ENCODE measurements at places on chromosomes 12 and 14.

GRCh38 chr14:92719890-92720323, 28.5 kb downstream of the LGMN start:
- DNase-seq, result no peak

GRCh38 chr14:88488081-88488480, 66.7 kb downstream of the PTPN21 start:
- no peak for DNase-seq

GRCh38 chr14:94027566-94028449, 1.7 kb downstream of the OTUB2 start:
- no peak for DNase-seq

- no peak for DNase-seq
Observed at GRCh38 chr12:50536831-50537537, 32.2 kb downstream of the DIP2B start.

- no peak for DNase-seq
Observed at GRCh38 chr14:80390906-80391305, 179.6 kb upstream of the DIO2 start.

DNA sequence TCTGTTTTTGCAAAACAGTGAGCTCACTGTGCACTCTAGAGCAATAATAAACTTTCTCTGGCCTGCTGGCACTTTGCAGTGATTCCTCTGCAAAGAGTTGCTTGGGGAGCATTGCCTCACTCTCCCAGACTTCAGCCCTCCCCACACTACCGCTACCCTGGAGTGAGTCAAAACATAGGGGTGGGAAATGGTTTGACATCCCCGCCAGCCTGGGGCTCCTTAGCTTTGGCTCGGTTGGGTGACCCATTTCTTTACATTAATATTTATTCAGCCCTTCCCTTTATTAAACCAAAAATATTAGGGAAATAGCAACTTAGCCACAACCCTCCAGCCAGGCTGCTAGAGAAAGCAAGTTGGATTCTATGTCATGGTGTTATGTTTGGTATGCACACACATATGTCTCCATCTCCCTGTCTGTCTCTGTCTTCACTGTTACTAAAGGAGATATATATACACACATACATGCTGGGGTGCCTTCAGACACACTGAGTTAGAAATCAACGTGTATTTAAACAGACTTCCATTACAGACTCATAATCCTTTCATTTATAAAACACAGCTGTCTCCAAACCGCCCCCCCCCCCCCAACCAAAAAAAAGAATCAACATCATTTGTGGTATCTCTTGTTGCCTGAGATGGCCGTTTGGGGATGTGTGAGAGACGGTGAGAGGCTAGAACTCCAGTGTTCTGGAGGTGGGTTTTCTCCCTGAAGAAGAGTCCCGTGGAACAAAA, 3.4 kb upstream of the IRF2BPL start:
- DNase-seq, result no peak

DNA sequence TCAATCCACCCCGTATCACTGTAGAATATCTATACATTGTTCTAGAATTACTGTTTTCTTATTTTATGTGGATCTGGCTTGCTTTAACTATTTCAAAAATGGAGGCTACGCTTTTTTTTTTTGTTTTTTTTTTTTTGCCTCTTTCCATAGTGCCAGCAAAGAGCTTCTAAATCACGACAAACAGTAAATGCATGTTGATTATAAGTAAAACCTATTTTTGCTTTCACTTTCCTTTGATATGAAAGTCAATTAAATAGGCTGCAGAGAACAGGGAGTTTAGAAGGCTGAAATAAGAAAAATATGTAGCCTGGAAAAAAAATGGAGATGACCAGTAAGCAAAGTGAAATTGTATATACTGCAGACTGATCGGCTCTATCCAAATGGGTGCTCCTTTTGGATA, 112.3 kb upstream of the AMIGO2 start:
- DNase-seq, result no peak

- peak; percentile 35 for DNase-seq
Observed at GRCh38 chr14:77707355-77707723, 484 bp downstream of the ALKBH1 start.

DNA sequence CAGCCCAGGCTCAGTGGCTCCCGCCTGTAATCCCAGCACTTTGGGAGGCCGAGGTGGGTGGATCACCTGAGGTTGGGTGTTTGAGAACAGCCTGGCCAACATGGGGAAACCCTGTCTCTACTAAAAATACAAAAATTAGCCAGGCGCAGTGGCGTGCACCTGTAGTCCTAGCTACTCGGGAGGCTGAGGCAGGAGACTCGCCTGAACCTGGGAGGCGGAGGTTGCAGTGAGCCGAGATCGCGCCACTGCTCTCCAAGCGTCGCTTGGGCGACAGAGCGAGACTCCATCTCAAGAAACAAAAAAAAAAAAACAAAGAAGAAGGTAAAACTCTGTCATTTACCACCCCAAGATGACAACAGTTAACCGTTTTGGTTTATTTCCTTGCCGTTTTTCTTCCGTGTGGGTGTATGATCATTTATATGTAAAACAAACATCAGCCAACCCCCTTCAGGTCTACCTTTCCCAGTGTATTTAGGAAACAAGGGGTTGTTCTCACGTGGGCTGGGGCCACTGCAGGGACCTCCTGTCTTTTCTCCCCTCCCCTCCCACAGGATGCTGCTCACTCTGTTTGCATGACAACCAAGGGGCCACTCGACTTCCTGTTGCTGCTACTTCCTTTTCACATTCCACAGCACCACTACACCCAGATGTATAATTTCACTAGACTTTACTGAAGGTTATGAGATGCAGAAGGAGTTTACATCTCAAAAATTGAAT, 13.6 kb downstream of the TTC9 start:
- DNase-seq, result peak; percentile 94

- DNase-seq, result no peak
Observed at GRCh38 chr12:129566800-129567199, 337.0 kb downstream of the TMEM132D start.

DNA sequence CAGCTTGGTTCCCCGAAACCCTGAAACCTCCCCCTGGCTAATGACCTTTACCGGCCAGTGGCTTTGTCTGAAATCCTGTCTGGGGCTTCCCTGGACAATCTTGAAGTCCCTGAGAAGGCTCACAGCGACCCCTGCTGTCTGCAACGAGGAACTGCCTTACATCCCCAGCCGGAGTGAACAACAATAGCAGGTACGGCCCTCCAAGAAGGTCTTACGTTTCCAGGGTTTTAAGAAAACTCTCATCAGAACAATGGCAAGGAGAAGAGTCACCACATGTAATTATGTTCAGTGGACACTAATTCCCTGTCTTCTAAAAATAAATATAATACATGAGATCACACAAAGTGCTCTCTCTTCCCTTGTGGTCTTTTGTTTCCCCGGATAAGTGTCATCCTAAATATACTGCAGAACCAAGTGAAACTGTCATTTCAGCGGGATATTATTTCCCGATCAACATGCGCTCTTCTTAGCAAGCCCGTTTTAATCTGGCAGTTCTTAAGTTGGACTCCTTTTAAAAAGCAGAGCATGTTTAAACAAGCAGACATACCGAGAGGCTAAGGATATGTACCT, 53.3 kb downstream of the RBM19 start:
- peak; percentile 73 for DNase-seq

- DNase-seq, result no peak
Observed at GRCh38 chr12:59668674-59669073, 72.8 kb downstream of the SLC16A7 start.

DNA sequence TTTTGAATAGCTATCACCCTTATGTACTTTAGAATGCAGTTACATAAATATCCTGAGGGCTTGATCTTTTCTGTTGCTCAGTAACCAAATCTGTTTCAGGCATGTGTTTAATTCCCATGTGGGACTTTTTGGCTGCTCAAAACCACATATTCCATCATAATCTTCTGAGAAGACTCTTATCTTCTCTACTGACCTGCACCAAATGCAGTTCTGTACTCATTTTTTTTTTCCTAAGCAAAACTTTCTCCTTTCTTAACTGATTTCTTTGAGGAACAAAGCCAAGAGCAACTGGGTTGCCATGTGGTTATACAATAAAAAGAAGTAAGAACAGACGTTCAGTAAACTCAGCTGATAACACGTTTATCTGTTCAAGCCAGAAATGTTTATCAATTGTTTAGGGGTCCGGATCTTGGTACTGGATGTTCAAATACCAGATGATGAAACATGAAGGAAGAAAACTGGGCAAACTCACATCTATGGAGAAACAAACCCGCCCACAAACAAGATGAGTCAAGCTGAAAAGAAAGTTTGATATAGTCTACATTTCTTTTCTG, 50.1 kb downstream of the TMEM132C start:
- DNase-seq, result no peak

- DNase-seq, result peak; percentile 38
Observed at GRCh38 chr14:69005432-69006148, 26.5 kb upstream of the ACTN1 start.

DNA sequence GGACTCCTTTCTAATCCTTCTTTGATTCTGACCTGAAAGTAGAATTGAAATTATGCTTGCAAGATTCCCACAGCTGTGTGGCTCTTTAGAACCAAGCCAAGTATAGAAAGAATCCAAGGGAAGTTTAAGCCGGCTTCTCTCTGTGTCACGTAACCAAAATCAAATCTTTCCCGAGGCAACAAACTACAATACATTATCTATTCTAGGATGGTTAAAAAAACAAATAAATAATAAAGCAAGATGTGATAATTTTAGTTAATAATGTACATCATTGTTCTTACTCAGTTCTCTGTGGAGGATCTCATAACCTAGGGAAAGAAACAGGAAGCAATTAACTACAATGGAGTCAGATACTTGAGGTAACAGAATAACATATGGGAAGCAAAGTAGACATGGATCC, 78.1 kb upstream of the ST8SIA1 start:
- no peak for DNase-seq

- no peak for DNase-seq
Observed at GRCh38 chr12:44287545-44287944, 451.7 kb downstream of the TMEM117 start.

GRCh38 chr14:69673104-69673503, 61.7 kb downstream of the SUSD6 start:
- DNase-seq, result peak; percentile 60

- DNase-seq, result no peak
Observed at GRCh38 chr14:29941401-29941800, 13.8 kb upstream of the PRKD1 start.

GRCh38 chr12:132772606-132773005, 11.0 kb upstream of the ANKLE2 start:
- DNase-seq, result no peak

GRCh38 chr12:24551163-24551786, 397.6 kb downstream of the BCAT1 start:
- no peak for DNase-seq

DNA sequence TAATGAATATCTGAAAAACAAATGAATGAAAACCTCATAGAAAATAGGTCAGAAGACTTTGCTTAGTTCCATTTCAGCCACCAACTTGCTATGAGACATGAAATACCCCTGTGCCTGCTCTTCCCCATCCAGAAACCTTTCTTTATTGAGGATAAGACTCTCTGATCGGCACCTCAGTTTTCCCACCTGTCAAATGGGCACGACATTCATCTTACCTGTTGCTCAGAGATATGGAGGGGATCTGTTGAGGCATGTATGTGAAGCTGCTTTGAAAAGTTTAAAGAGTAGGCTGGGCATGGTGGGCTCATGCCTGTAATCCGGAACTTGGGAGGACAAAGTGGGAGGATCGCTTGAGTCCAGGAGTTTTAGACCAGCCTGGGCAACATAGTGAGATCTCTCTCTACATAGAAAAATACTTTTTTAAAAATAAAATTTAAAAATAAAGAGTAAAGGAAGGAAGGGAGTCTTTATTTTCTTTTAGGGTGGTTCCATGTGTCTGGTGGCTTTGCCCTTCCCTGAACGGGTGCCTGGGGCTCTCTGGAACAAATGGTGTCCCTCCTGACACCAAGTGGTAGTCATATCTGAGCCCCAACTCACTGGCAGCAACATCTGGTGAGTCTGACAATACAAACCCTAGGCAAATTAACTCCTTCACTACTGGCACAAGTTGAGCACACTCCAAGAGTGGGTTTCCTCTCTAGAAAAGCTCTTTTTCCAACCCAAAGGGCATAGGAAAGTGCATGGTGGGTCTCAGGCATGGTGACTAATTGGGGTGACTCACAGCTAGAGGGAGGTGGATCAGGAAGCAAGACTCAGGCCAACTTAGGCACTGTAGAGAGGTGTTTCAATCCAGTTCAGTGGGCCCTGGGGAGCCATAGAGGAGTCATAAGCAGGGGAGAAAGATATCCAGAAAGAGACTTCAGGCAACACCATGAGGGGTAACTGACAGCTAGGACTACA, 42.1 kb downstream of the MAP1LC3B2 start:
- DNase-seq, result peak; percentile 13

DNA sequence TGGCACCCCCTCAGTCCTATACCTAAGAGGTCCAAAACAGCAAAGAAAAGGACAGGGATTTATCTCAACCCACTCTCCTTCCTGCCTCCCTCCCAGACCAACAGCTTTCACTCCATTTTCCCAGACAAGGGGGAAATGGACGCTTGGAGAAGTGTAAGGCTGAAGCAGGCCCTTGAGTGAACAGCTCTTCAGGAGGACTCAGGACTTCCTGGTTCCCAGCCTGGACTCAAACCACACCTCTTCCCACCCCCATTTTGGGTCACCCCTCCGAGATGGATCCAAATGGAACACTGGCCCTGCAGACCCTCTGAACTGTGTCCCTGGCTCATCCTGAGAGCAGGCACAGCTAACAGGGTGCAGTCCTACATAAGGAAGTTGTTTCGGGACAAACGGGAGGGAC, 2.7 kb downstream of the KMT2D start:
- DNase-seq, result peak; percentile 47

- no peak for DNase-seq
Observed at GRCh38 chr12:27285403-27285802, 41.3 kb downstream of the STK38L start.

- DNase-seq, result no peak
Observed at GRCh38 chr14:103279142-103280025, 54.7 kb upstream of the EIF5 start.

DNA sequence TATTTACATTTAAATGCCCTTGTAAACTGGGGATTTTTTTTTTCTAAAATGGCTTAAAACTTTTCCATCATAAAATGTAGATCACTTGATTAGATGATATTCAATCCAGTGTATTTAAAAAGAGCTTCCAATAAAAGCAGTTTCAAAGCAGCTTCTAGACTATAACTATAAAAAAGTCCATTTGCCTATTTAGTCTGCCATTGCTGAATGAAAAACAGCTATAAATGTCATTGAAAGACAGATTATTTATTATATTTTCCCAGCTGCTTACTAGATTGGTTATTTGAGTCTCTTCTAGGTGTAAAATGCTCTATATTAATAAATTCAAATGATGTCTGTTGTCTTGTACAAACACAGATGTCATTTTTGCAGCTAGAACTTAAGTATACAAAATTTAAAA, 414.8 kb downstream of the RMST start:
- no peak for DNase-seq

Data from Kasumi-1 (cell line).